Activated T-helper 17 cell treated with anti-CD3 and anti-CD28 coated beads, Interleukin-2, amount 50 U/mL, for 72 hours (primary cell): ENCODE measurements at places on chromosomes 5 and 9.

DNA sequence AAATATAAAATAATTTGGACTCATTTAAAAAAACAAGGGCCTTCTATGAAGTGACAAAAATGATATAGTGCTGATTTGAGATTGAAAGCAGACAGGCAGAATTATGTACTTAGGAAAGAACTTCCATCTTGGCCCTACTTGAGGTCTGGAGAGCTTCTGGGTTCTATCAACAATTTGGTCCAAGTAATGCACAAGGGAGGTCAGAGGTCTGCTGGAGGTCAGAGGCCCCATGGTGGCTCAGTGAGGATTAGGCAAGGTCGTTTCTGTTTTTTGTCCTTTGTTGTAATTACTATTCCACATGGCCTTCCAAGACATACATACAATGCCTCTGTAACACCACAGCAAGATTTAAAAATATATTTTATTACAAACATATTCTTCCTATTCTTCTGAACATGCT, 37.2 kb downstream of the NUDT12 start:
- no peak for ATAC-seq

GRCh38 chr9:18994263-18994916, 38.6 kb downstream of the SAXO1 start:
- no peak for ATAC-seq

DNA sequence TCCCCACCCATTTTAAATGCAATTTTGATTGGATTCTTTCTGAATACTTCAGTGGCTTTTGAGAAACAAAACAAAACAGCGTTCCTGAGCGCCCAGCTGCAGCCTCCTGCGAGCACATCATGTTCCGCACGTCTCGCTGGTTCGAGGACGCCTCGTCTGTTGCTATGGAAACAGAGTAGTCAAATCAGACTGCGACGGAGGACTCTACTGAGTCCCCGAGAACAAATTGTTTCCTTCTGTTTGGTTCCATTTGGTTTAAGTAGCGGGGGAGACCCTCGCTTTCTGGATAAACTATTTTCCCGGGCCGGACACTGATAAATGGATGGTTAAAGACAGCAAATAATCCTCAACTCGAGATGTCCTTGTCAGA, 69.0 kb downstream of the SLC28A3 start:
- peak; percentile 95 for ATAC-seq

GRCh38 chr5:127486471-127486870, 31.0 kb upstream of the PRRC1 start:
- no peak for ATAC-seq

GRCh38 chr5:84983093-84983492, 598.4 kb upstream of the EDIL3 start:
- ATAC-seq, result no peak

DNA sequence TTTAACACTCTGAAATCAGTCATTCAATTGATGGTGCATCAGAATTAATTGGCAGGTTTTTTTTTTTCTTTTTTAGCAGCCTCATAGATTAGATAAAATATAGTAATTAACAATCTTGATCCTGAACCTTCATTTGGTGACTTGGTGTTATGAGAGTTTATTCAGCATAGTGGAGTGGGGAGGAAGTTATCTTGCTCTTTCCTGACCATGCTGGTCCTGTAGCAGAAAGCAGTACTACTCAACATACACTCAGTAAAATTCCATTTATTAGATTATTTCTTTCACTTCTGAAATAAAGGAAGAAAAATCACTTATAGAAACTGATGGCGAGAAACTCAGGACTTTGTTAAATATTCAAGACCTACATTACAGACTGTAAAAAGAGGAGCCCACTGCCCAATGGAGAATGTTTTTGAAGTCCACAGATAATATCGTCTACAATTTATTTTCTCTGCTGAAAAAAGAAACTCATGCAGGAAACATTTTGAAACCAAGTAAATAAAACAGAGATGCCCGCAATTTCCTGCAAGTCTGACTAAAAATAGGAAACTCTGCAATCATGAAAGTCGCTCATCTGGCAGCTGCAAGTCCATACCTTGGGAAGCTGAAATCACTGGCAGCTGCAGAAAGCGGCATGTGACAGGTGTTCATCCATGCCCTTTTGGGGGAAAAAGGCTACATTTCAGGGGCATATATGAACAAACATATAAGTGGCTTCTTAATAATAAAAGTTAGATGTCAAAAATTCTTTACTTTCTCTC, 233.2 kb upstream of the RFX3 start:
- peak; percentile 54 for ATAC-seq

- ATAC-seq, result no peak
These were observed 94.1 kb downstream of the SUSD1 start for GRCh38 chr9:112080831-112081542.

DNA sequence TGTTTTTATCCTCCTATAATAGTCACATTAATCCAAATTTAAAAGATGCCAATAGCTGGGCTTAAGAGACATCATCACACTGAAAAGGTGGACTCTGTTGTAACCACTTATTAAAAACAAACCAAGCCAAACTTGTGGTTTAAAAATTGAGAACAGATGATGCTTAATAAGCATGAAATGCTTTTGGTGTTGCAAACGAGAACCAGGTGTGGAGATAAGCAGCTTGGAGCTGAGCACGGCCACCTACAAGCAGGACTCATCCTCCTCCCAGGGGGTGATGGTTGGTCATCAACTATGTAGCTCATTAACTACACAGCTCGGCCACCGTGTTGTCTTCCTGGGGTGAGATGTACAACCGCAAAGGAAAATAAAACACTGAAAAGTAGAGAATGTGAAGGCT, 154.4 kb downstream of the NPR3 start:
- ATAC-seq, result no peak

GRCh38 chr9:110202232-110202631, 5.7 kb downstream of the C9orf152 start:
- no peak for ATAC-seq

- no peak for ATAC-seq
These were observed 19.4 kb downstream of the ADAMTS16 start for GRCh38 chr5:5159282-5160103.

DNA sequence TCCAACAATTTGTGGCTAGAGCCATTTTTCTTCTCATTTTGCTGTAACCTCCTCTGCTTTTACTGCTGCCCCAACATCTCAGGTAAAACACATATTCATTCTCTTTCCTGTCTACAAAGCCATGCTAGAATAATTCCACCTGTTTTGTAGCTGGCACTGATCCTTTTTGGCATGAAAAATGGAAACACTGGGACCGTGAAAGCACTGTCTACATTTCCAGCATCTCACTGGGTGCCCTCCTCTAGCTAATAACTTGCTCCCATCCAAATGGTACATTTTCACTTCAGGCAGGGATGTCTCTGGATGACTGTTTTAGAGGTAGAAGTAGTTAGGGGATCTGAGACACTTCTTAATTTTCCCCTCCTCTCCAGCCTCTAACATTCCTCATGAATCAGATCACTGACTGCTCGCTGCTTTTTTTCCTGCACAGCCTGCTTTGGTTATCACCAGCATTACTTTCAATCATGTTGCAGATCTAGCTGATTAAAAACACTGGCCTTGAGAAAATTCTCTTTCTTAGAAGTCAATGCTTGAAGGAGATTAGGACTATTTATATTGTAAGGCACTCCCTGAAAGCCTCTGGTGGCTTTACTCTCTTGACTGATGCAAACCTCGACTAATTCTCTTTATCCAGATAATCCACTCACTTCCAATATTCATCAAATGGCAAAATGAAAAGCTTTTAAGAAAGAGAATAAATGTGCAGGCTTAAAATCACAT, 1312.6 kb upstream of the DMAC1 start:
- ATAC-seq, result no peak

DNA sequence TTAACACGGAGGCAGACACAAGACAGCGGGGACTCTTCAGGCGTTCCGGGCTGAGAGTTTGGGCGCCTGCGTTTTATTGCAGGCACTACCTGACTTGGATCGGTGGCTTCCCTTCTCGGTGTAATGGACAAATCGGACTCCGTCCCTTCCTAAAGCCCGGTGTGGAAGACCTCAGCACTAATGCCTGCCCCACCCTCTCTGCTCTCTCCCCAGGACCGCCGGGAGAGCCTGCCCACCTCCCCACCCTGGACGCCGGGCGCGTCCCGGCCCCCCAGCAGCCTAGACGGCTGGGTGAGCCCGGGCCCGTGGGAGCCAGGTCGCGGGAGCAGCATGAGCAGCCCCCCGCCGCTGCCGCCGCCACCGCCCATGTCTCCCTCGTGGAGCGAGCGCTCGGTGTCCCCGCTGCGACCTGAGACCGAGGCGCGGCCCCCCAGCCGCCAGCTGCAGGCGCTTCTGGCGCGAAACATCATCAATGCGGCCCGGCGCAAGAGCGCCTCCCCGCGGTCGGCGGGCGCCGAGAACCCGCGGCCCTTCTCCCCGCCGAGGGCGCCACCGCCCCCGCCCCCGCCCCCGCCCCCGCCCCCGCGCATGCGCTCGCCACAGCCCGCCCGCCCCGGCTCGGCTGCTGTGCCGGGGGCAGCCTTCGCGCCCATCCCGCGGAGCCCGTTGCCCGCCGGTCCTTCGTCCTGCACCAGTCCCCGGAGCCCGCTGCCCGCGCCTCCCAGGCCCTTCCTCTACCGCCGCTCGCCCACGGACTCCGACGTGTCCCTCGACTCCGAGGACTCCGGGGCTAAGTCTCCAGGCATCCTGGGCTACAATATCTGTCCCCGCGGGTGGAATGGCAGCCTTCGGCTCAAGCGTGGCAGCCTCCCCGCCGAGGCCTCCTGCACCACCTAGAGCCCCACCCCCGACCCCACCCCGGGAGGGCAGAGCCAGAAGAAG, 4.6 kb upstream of the MYOZ3 start:
- peak; percentile 84 for ATAC-seq

DNA sequence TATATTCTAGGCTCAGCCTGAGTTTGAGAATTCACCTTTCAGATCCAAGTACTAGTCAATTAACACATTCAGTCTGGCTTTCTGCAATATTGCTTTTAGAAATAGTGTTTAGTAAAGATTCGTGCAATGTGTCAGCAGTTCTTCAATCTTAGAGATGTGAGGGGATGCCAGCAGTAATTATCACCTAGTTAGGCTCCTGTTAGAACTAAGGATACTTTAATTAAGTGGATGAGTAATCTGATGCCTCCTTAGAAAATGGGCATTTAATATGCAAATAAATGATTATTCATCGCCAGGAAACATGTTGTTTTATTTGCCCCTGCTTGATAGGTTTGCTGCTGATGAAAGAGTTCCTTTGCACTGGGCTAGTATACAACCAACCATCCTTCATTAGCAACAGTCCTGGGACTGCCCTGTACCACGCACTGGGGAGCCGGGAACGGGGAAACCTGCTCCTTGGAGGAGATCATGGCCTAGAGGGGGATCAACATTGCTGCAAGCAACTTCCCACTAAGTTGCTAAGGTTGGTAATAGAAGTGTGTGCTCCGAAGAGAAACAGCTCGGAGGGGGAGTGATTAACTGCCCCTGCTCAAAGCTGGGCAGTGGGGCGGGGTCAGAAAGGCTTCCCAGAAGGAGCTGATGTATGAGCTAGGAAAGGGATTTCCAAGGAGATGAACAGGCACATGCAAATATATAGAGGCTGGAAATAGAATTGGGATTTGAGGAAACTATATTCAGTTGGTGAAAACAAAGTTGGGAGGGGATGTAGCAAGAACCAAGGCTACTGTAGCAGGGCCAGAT, 231.8 kb downstream of the DRD1 start:
- no peak for ATAC-seq

GRCh38 chr9:2231829-2232228, 216.7 kb downstream of the SMARCA2 start:
- ATAC-seq, result no peak

- ATAC-seq, result peak; percentile 39
These were observed 2.5 kb upstream of the PSMD5 start for GRCh38 chr9:120845255-120845654.

GRCh38 chr9:4725706-4726442, 15.1 kb downstream of the AK3 start:
- ATAC-seq, result peak; percentile 90

- ATAC-seq, result no peak
These were observed 456.8 kb downstream of the DMAC1 start for GRCh38 chr9:7342736-7343135.

DNA sequence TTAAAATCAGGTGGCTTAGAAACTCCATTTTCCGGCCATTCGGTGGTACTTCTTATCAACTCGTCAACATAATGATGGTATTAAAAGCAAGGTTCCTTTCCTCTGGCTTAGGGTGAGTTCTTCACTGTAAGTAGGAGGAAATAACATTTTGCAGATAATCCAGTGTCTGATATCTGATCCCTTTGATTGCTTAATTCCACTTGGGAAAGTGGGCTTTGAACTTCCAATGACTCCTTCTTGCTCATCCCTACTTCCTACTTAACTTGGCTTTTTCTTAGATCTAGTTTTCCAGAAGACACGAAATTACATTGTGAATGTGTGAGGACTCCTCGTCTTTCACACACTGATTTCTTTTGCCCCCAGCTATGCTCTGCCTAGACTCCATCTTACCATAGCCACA, 31.5 kb downstream of the DDX31 start:
- ATAC-seq, result no peak

DNA sequence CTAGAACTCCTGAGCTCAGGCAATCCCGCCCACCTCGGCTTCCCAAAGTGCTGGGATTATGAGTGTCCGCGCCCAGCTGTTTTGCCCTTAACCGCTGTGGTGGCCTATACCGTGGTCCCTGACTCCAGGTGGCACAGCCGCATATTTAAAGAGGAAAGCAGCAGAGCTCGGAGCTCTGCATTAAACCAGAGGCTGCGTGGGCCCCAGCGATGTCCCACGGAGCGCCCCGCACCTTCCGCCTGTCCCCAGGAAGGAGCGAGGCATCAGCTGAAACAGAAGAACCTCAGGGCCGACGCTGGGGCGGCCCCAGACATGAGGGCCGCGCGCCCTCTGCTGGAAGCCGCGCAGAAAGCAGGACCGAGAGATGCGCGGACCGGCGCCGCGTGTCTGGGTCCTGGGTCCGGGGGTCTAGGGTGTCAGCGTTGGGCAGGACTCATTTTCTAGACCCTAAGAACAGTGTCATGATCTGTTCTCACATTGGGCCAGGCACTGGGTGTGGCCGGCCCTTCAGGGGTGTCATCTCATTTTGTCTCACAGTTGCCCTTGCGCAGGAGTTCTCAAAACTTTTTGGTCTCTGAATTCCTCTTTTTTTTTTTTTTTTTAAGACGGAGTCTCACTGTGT, 37.7 kb downstream of the LAMC3 start:
- ATAC-seq, result peak; percentile 90

- peak; percentile 91 for ATAC-seq
These were observed 117.3 kb downstream of the GDNF start for GRCh38 chr5:37722236-37723161.

GRCh38 chr9:105070176-105070575, 142.2 kb upstream of the ABCA1 start:
- ATAC-seq, result no peak

GRCh38 chr5:40879163-40879942, 29.9 kb upstream of the C7 start:
- no peak for ATAC-seq

DNA sequence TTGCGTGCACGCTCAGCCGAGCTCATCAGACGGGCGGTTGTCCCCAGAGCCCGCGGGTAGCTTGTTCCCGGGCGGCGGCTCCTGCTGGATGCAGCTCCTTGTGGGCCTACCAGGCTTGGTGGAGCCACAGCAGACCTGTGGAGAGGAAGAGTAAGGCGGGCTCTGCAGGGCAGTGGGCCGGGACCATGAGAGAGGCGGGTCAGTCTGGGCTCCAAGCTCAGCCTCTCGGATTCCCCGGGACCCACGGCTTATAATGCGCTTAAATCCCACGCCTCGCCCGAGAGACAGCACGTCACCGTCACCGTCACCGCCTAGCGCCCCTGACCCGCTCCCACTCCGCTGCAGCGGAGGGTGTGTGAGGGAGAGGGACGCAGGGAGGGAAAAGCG, 1.9 kb upstream of the ANKRD18A start:
- no peak for ATAC-seq
